ENCODE measurements at places on chromosomes 6 and 20.

DNA sequence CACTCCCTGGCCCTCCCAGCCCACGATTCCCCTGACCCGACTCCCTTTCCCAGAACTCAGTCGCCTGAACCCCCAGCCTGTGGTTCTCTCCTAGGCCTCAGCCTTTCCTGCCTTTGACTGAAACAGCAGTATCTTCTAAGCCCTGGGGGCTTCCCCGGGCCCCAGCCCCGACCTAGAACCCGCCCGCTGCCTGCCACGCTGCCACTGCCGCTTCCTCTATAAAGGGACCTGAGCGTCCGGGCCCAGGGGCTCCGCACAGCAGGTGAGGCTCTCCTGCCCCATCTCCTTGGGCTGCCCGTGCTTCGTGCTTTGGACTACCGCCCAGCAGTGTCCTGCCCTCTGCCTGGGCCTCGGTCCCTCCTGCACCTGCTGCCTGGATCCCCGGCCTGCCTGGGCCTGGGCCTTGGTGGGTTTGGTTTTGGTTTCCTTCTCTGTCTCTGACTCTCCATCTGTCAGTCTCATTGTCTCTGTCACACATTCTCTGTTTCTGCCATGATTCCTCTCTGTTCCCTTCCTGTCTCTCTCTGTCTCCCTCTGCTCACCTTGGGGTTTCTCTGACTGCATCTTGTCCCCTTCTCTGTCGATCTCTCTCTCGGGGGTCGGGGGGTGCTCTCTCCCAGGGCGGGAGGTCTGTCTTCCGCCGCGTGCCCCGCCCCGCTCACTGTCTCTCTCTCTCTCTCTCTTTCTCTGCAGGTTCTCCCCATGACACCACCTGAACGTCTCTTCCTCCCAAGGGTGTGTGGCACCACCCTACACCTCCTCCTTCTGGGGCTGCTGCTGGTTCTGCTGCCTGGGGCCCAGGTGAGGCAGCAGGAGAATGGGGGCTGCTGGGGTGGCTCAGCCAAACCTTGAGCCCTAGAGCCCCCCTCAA is at the start of gene LTA:
TSS of gene LTA (plus strand) at position 249 of the 871 bp plus-strand sequence. CDS start at position 703, 454 bp downstream.
- DNase-seq, result peak; percentile 69

DNA sequence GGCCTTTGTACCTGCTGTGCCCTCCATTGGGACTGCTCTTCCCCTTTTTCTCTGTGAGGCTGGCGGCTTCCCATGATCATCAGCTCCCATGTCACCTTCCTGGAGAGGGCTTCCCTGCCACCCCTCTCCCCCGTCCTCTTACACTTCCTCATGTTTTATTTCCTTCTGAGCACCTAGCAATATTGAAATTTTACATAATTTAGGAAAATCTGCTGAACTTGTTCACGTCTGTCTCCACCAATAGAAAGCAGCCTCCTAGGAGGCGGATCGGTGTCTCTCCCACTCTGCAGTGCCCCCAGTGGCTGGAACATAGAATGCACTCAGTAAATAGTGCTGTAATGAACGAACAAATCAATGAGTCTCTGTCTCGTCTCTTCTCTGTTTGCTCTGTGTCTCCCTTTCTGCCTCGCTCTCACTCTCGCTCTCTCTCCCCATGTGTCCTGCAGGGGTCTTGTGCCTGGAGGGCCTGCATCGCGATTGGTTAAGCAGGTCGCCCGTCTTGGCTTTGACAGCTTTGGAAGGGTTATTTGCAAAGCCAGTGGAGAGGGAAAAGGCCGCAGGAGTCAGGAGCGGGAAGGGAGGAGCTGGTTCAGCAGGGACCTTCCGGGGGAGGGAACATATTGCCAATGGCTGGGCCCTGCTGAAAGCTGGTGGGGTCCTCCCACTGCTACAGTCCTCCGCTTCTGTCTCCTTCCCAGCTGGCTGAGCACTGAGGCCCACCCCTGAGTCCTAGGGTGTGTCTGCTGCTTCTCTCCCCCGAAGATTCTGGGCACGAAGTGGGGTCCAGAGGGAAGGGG is 12.1 kb upstream of the OCSTAMP start:
- peak; percentile 69 for DNase-seq

DNA sequence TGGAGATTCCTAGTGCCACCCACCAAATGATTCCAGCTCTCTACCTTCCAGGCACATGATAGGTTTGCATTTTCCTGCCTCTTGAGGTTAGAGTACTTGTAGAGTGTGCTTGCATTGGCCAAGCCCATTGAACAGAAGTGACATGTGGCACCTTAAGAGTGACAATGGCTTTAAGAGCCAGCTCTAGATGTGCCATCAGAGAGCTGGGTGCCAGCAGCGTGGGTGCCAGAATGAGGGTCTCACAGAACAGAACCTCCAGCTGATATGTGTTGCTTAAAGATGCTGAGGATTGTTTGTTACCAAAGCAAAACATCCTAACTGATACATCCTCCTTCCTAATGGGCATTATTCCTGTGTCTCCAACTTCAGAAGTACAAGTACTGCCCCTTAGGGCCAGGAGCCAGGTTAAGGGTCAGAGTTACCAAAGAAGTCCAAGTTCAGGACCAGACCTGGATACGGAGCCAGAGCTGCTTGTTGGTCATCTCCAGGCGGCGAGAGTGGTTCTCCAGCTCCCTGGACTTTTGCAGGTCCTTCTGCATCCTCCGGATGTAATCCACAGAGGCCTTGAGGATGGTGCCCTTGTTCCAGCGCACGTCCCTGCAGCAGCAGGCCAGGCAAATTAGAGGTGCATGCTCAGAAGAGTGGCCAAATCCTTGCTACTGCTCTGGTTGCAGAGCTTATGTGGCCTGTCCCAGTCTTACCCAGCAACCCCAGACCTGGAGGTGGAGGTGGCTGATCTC is 47.5 kb downstream of the MDFI start:
- DNase-seq, result no peak

DNA sequence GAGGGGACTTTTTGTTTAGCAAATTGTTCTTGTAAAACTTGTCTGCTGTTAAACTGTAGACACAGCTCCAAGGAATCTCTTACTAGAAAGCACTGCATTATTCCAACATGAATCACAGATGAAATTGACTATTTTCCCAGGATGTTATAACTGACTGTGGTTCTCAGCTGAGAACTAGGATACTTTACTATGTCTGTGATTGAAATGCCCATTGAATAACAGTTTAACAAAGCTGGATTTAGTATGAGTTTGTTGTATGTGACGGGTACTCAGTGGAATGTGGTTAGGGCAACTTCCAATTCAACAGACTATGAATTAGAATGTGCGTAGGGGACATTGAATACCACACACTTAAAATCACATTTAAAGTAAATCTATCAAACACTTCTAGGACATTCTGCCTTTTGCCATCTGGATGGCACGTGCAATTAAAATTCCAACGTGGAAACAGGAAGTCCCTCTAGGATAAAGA is 193.4 kb upstream of the PREP start:
- no peak for DNase-seq

DNA sequence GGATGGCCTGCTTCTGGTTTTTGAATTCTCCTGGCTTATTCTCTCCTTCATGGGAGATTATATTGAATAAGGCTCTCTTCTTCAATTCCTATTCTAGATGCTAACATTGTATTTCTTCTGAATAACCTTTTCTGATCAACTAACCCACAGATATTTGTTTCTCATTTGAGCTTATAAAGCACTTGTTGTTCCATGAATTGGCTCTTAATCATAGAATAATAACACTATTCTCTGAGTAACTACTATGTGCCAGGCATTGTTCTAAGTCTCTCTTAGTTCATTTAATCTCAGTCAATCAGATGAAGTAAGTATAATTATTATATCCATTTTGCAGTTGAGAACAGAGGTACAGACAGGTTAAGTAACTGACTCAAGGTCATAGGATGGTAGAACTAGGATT is 136.3 kb upstream of the MLIP start:
- DNase-seq, result no peak

- no peak for DNase-seq
These were observed 16.3 kb downstream of the HEBP2 start for GRCh38 chr6:138420356-138420755.

DNA sequence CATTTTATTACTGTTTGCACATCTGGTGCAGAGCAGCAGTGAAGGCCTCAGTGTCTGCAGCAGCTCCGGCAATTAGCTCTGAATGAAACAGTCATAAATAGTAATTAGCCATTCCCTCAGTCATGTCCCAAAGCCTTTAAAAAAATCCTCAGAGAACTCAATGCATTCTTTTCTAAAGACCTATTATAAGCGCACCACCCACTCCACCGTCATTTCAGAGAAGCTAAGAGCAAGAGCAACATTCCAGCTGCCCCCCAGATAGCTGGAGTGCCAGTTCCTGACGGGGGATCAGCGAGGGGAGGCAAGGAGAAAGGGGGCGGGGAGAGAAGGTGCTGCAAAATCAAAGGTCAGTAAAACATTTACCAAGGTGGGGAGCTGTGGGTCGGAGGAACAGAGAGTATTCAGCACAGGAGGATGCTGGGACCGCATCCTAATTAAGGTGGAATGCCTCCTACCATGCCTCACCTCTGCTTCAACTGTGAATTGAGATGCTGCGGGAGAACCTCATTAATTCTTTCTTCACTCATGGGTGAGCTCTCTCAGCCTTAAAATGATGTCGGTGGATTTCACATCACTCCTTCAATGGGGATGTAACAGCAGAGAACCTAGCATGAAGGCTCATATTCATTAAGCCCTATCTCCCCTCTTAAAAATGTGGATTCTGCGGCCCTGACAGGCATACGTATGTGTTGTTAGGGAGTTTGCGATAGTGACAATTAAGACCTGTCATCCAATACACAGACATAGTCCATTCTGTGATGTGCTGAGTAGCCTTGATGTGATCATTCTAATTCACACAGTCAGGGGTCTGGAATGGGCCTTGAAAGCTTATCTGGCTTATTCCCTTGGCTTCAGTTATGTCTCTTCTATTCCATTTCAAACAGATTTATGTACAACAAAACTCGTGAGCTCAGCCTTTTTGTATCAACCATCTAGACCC is 469.5 kb upstream of the NRSN1 start:
- no peak for DNase-seq

DNA sequence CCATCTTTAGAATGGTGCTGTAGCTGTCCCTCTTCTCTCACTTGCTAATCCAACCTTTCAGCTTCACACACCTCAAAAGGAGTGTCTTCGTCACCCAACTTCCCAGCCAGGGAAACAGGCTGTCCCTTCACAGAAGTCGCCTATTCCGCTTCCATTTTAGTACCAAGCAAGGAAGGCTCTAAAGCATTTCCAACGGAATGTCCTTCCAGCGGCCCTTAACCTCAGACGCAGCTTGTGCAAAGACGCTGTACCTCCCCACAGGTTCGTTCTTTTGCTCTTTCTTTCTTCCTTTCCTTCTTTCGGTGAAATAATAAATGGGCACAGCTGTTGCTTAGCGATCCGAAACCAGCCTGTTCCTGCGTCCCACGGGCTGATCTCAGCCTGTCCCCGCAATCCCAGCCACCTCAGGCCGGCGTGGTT is 1.5 kb downstream of the PTPRT start:
- DNase-seq, result no peak

GRCh38 chr6:14549871-14550270 is 432.3 kb downstream of the CD83 start:
- no peak for DNase-seq

GRCh38 chr20:15882553-15882952 is 690.7 kb downstream of the KIF16B start:
- no peak for DNase-seq

GRCh38 chr6:33428224-33428965 is 8.5 kb downstream of the SYNGAP1 start:
- no peak for DNase-seq

DNA sequence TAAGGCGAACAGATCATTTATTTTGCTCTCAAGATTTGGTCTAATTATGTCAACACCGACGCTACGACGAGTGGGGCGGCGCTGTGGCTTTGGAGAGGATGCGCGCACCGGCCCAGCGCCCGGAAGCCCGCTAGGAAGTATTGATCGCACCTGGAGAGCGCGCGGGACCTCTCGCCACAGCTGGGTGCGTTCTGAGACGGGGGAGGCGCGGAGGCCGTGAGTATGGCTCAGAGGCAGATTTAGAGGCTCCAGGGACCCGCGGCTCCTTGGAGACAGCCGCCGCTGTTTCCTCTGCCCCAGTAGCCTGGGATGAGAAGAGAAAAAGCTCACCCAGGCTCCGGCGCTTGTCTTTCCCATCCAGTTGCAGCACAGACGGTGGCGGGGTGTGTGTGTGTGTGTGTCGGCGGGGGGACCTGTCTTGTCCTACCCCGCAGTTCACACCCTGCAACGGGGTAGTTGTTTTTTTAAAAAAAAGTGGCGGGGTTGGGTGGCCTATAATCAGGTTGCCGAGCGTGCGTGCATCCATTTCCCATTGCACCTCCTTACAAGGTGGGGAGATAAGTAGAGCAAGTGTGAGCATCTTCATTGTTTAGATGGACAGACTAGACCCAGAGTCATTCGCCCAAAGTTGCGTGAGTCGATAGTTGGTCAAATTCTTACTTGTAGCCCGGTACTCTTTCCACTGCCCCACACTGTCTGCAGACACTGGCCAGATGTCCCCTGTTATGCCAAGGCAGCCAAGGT is 11.2 kb downstream of the TFAP2D start:
- no peak for DNase-seq

GRCh38 chr6:146871611-146872425 is 273.0 kb downstream of the ADGB start:
- no peak for DNase-seq

DNA sequence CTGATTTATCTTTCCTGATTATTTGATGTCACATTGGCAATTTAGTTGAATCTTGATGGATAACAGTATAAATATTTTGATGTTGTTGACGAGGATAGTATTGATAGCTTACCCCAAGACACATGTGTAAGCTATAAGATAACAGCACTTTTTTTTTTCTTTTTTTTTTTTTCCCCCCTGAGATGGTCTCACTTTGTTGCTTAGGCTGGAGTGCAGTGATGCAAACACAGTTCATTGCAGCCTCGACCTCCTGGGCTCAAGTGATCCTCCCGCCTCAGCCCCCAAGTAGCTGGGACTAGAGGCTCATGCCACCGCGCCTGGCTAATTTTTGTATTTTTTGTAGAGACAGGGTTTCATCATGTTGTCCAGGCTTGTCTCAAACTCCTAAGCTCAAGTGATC is 21.8 kb downstream of the MYO6 start:
- DNase-seq, result no peak

GRCh38 chr6:166497087-166497899 is 89.2 kb downstream of the RAMACL start:
- no peak for DNase-seq

GRCh38 chr6:112160745-112161144 is 73.4 kb downstream of the FAM229B start:
- DNase-seq, result no peak

DNA sequence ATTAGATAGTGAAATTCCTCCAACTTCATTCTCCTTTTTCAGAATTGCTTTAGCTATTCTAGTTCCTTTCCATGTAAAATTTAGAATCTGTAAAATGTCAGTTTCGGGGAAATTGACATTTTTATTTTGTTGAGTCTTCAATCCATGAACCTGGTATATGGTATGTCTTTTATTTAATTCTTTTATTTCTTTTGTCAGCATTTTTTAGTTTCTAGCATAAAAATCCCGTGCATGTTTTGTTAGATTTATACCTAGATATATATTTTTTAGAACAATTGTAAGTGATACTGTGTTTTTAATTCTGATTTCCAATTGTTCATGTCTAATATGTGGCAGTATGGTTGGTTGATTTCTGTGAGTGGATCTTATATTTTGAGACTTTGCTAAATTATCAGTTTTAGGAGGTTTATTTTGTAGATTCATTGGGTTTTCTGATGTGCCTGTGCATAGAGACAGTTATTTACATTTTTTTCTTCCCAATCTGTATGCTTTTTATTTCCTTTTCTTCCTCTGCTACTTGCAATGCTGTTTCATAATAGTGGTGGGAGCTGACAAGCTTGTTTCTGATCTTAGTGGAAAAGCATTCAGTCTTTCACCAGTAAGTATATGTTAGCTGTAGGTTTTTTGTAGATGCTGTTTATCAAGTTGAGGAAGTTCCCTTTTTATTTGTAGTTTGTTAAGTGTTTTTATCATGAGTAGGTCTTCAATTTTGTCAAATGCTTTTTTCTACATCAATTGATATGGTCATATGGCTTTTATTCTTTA is 13.7 kb downstream of the TAB2 start:
- no peak for DNase-seq

Measured in stimulated activated CD4-positive, alpha-beta T cell treated with anti-CD3 and anti-CD28 coated beads, Interleukin-12 subunit alpha, Interleukin-12 subunit beta, amount 100 ng/mL, for 24 hours (primary cell).